ENCODE measurements at places on chromosomes 1 and 21. TPM values are rescaled to one million over a fixed set of nuclear protein-coding genes. Genes with fewer than 3 reads are reported as not detected.

ATP5PB gene
- total RNA-seq = 467 TPM

CBS gene
- total RNA-seq = 56.9 TPM

C1orf35 gene
- 11.8 TPM for total RNA-seq

TUFT1 gene
- 9.3 TPM for total RNA-seq

LCE6A gene
- total RNA-seq = not detected

ACTN2 gene
- 0.52 TPM for total RNA-seq

DNA sequence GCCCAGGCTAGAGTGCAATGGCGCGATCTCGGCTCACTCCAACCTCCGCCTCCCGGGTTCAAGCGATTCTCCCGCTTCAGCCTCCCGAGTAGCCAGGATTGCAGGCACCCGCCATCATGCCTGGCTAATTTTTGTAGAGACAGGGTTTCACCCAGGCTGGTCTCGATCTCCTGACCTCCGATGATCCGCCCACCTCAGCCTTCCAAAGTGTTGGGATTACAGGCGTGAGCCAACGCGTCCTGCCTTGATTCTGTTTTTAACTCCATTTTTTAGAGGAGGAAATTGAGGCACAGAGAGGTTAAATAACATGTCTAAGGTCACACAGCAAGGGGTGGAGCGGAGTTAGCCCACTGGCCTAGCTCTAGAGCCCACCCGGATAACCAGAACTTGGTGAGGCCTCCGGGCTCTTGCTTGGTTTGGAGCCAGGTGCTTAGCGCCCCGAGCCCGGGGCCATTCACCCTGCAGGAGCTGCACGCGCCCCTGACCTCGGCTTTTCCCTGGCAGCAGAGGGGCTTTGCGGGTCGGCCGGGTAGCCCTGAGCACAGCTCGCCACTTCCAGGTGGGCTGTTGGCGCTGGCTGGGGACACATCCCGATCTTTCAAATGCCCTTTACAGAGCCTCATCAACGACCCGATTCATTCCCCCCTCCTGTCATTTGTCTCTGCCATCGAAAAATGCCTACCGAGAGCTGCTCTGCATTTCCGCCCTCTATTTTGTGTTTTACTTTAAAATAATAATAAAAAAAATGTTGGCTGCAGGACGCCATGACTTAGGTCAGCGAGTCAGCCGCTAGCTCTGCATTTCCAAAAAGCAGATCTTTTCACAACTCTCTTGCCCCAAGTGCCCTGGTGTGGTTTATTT is 11.2 kb downstream of the SIM2 start:
- peak; percentile 59 for DNase-seq

EVA1C gene
- 1.2 TPM for total RNA-seq

GRCh38 chr21:35861661-35862060 is 198.7 kb downstream of the SETD4 start:
- DNase-seq = no peak

- no peak for DNase-seq
Measured at GRCh38 chr1:186531561-186532165, 70.7 kb upstream of the PDC start.

DNA sequence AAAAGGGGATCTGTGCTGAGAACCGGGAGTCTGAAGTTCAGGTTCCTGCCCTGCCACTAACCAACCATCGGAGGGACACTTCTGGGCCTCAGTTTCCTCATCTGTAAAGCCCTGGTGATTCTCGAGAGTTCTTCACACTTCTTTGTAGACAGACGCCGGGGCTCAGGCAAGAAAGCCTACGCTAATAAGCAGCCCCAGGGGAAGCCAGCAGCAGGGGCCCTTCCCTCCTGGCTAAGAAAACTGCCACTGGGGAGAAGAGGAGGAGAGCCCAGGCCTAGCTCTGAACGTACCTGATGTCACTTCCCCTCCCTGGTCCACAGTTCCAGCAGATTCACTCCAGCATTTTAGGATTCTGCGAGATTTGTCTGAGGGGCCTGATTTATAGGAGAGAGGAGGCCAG is 76.0 kb downstream of the CAMK2N1 start:
- no peak for DNase-seq

- DNase-seq = no peak
Measured at GRCh38 chr1:172951730-172952365, 98.9 kb downstream of the TNFSF18 start.

DNA sequence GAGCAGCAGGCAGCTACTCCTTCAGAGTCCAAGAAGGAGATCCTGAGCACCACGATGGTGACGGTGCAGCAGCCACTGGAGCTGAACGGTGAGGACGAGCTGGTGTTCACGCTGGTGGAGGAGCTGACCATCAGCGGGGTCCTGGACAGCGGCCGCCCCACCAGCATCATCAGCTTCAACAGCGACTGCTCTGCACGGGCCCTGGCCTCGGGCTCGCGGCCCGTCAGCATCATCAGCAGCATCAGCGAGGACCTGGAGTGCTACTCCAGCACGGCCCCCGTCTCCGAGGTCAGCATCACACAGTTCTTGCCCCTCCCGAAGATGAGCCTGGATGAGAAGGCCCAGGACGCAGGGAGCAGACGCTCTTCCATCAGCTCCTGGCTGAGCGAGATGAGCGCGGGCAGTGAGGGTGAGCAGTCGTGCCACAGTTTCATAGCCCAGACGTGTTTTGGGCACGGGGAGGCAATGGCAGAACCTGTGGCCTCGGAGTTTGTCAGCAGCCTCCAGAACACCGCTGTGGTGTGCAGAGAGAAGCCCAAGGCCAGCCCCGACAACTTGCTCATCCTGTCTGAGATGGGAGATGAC is 531.8 kb downstream of the KIF26B start:
- no peak for DNase-seq

- no peak for DNase-seq
Measured at GRCh38 chr1:221040101-221040500, 160.9 kb downstream of the HLX start.

DNA sequence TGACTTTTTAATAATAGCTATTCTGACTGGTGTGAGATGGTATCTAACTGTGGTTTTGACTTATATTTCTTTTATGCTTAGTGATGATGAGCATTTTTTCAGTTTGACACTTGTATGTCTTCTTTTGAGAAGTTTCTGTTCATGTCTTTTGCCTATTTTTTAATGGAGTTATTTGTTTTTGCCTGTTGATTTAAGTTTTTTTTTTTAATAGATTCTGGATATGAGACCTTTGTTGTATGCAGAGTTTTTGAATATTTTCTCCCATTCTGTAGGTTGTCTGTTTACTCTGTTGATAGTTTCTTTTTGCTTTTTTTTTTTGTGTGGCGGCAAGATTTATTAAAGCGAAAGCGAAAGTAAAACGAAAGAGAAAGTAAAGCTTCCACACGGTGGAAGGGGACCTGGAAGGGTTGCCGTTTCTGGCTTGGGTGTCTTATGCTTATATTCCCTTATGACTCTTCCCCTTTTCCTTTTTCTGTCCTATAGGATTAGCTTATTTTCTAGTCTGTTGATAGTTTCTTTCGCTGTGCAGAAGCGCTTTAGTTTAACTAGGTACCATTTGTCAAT is 67.6 kb downstream of the TBX19 start:
- no peak for DNase-seq

CDCA8 gene
- 49.3 TPM for total RNA-seq

DNA sequence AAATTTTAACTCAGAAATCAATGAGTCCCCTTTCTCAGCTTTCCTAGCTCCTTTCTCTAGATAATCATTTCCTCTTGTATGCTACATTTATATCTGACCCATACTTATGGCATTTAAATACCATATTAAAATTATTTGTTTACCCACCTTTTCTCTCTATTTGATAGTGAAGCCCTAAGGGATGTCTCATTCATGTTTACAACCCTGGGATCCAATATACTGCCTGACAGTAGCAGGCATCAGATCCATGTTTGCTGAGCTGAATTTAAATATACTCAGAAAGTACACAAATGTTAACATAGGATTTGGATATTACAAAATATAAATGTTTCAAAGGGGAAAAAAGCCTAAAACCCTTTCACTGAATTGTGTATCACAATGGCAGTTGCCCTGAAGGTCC is 26.5 kb downstream of the SCMH1 start:
- no peak for DNase-seq

GRCh38 chr1:243465081-243465480 is 209.2 kb downstream of the SDCCAG8 start:
- no peak for DNase-seq

- DNase-seq = no peak
Measured at GRCh38 chr1:221699577-221699976, 42.3 kb downstream of the DUSP10 start.

- DNase-seq = no peak
Measured at GRCh38 chr21:16071092-16071491, 341.3 kb downstream of the USP25 start.

DNA sequence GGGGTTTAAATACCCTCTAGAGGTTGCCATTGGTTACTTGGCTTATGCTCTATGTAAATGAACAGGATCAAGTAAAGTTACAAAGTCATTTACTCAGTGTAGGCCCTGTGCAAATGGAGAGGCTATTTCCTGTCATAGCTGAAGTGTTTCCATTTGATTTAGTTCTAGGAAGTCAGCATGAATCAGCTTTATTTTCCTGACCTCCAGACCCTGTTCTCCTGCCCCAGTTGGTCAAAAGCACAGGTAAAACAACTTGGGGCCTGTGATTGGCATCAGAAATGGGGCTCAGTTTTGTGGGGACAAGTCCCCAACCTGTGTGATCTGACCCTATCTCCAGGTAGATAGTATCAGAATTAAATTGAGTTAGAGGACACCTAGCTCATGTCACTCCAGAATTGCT is 239.9 kb downstream of the HHAT start:
- no peak for DNase-seq

SLC27A3 gene
- 10.1 TPM for total RNA-seq

OPRD1 gene
- total RNA-seq = 0.37 TPM

- no peak for DNase-seq
Measured at GRCh38 chr1:66371233-66372005, 162.5 kb upstream of the SGIP1 start.

DNA sequence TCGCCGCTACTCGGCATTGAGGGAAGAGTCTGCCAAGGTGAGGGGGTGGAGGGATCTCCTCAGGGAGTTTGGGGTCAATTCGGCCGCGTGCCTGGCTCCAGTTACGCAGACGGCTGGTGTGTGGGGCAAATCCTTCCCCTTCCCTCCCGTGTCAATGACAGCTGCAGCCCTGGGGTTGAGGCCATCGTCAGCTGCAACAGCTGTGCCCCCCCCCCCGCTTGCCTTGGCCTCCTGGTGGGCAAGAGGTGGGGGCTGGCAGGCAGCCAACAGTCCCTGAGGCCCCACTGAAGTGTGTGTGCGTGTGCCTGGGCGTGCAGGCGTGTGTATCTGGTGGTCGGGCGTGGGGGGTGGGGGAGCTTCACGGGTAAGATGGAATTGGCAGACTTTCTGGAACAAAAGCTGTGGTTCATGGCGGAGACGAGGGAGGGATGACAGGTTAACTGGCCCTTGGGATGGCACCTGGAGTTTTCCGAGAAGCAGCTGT is 25.6 kb downstream of the PPFIA4 start:
- no peak for DNase-seq

- DNase-seq = no peak
Measured at GRCh38 chr1:118982266-118982665, 5.9 kb downstream of the TBX15 start.

PPP1R8 gene
- total RNA-seq = 61.2 TPM

DNA sequence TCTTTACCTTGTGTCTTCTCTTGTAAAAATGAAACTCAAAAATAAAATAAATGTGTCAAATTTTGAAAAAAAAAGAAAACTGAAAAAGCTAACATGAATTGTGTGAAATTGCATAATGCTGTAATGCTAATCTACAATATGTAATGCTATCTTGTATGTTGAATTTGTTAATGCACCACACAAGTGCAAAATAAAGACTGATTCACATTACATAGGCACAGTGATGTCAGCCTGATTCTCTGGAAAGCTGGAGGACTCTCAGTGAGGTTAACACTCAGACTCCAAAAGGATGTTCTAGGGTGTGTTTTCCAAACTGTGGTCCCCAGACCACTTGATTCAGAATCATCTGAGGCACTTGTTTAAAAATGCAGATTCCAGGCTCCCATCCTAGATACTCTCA is 25.6 kb downstream of the SYT11 start:
- no peak for DNase-seq

- DNase-seq = no peak
Measured at GRCh38 chr1:183315991-183316758, 102.0 kb downstream of the NMNAT2 start.

GRCh38 chr1:27018316-27018715 is 5.7 kb upstream of the TENT5B start:
- DNase-seq = no peak

DNA sequence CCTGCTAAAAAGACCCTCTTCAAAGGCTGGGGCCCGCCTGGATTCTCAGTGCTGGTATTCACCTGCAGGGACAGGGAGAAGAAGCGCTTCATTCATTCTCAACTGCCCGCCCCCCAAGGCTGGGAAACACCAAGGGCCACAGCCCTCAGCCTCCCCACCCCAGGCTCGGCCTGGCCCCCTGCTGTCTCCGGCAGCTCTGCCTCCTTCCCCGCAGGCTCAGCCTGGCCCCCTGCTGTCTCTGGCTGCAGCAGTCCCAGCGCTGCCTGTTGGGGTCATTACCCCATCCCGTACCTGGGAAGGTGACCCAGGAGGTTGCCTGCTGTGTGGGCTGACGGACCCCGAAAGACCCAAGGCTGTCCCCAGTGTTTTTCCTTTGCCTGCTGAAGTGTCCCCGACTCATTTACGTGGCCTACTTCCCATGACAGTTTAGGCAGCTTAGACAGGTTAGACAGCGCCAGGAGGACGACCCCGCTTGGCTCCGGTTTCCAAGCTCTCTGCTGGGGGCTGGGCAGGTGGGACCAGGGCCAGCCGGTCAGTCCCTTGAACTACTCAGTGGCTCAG is 22.9 kb upstream of the CLSTN1 start:
- peak; percentile 41 for DNase-seq

HSD3B1 gene
- total RNA-seq = not detected

DNA sequence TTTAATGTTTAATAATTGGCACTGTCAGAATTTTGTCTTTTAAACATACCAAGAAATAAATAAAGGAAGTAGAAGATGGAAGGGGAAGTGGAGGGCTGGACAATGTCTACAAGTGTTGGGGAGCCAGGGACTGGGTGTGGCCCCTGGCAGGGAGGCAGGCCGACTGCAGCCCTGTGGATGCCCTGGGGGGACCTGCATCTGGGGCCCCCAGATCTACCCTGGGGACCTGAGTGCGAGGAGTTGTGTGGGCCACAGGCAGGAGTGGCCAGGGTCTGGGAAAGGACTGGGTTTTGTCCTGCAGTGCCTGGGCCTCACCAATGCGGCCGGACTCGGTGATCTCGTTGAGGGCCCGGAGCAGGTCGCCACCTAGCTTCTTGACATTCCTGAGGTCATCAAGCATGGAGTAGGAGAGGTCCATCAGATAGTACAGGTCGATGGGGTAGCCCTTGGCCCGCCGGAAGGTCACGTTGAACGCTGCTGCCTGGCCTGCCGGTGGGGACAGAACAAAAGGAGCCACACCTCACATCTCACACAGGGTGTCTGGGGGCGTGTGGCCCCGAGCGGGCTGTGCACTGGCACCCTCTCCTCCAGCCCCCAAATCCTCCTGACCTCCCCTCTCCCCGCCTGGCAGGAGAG is 17.5 kb downstream of the ITGB2 start:
- no peak for DNase-seq

GRCh38 chr1:108831225-108831624 is 25.7 kb downstream of the AKNAD1 start:
- DNase-seq = no peak

All from neural progenitor cell (in vitro differentiated cells).